ENCODE measurements at places on chromosomes 11 and 22. TPM values are rescaled to one million over a fixed set of nuclear protein-coding genes. Genes with fewer than 3 reads are reported as not detected.

DNA sequence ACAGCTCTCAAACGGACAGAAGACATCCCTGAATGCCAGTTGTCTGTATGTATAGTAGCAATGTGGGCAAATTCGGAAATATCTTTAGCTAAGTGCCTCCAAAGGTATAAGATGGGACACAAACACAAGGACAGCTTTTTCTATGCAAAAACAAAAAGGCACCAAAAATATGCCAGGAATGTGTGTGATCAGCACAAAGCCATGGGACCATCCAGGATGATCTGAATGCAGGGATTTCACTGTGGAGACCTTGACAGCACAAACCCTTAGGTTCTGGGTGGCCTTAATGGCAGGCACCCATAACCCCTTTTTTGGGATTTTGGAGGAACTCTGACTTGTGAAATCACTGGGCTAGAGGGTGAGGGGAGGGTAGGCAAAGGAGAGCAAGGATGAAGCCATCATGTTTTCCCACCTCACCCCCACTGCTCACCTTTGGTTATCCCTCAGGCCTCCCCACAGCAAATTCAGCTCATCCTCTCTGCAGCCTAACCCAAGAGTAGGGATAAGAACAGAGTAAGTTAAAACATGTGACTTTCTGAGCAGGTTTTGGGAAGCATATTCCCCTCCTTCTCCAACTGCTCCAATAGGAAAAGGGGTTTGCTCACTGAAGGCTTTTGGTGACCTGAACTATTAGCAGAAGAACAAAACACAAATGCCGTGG lies 154.6 kb downstream of the SNX19 start:
- peaks cover 7% of the 10 kb centered on the region for H3K4me1 ChIP-seq
- H3K4me3 ChIP-seq = no peak overlapping the region
- H3K36me3 ChIP-seq = no peaks in the 10 kb centered on the region
- DNase-seq = no peak
- no peak overlapping the region for H3K27ac ChIP-seq

DNA sequence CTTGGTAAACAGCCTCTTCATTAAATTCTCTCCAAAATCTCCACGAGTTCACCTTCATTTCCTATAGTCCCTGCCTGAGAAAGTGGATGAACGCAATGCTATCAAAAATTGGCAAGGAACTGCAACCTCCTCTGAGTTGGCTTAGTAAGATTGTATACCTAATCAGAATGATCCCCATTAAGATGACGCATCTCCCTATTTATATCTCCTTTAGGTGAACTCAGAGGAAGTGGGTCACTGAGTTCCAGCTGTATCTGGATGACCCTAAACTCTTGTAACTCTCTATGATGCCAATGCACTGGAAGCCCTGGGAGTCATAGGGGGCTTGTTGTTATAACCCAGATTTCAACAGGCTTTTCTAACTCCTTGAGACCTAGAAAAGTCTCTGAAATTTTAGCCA lies 48.2 kb downstream of the OR10A6 start:
- no peak overlapping the region for H3K27ac ChIP-seq
- DNase-seq = no peak
- no peaks in the 10 kb centered on the region for H3K36me3 ChIP-seq
- no peak overlapping the region for H3K4me3 ChIP-seq

DNA sequence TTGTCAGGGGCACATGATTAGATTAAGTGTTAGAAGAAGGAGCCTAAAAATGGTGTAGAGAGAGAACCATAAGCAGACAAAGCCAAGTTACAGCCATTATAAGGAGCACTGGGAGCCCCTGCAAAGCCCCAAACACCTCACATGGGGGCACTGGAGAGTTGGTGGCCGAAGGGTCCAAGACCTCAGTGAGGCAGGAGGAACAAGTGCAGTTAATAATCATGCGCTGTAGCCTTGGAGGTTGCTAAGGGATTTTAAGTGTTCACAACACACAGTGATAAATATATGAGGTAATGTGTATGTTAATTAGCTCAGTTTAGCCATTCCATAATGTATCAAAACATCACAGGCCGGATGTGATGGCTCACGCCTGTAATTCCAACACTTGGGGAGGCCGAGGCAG lies 54.4 kb upstream of the JAM3 start:
- H3K36me3 ChIP-seq = no peaks in the 10 kb centered on the region
- no peak for DNase-seq
- peaks cover 71% of the 10 kb centered on the region for H3K27me3 ChIP-seq
- H3K4me1 ChIP-seq = no peaks in the 10 kb centered on the region
- no peak overlapping the region for H3K4me3 ChIP-seq
- no peak overlapping the region for H3K27ac ChIP-seq

GRCh38 chr11:96313163-96313562 lies 29.8 kb downstream of the MAML2 start:
- no peak overlapping the region for H3K4me3 ChIP-seq
- H3K36me3 ChIP-seq = peaks cover 54% of the 10 kb centered on the region
- no peak for DNase-seq
- H3K27ac ChIP-seq = no peak overlapping the region
- H3K4me1 ChIP-seq = peaks cover 64% of the 10 kb centered on the region

The SMIM35 gene
- total RNA-seq = 0.55 TPM

Data from activated CD4-positive, alpha-beta memory T cell treated with anti-CD3 and anti-CD28 coated beads, Interleukin-2, amount 10 ng/mL, durations not matched to agents 7 days and 5 days (primary cell).